Fibroblast of the conjunctiva (primary cell): ENCODE measurements at places on chromosomes 3 and 15.

GRCh38 chr3:146449076-146449475, 20.3 kb downstream of the PLSCR2 start:
- no peak for DNase-seq

- no peak for DNase-seq
Measured at GRCh38 chr3:195070336-195070735, 200.6 kb downstream of the XXYLT1 start.

DNA sequence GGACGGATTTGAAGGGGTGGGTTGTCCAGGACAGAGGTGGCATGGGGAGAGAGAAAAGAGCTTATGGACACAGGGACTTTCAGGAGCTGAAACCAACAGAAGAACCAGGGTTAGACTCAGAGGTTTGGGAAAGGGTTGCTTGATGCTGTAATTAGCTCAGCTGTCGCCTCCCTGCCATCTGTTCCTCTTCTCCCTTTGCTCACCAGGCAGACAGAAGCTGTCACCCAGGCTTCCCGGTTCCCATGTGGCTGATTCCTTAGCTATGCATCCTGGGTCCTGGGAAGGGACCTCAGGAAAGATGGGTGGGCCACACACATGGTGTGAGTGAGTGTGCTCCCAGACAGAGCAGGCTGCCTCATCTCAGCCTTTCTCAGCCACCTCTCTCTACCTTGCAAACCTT, 14.1 kb downstream of the PTPN23 start:
- no peak for DNase-seq

DNA sequence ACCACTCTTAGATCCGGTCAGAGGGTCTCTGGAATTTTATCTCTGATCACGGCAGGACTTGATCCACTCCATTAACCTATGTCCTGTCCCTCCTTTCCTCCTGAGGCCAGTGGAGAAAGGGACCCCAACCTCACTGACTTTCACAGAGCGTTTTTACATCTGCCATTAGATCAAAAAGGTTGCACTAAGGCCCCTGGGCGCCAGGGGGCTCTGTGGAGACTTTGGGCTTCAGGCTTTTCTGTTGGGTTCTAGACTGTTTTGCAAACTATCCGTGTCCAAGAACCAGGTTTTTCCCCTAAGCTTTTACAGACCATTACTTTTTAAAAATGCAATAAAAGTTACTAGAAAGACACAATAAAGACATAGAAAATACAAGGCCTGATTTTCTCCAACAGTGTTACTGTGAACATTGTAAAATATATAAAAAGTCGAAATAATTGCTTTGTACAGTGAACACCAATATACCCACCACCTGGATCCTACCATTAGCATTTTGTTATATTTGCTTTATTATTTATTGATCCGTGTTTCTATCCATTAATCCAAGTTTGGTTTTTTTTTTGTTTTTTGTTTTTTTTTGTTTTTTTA, 159.7 kb downstream of the POLR2M start:
- DNase-seq = peak; percentile 8

GRCh38 chr15:70292076-70292760, 194.5 kb upstream of the TLE3 start:
- no peak for DNase-seq

- DNase-seq = no peak
Measured at GRCh38 chr3:17642474-17642873, 100.0 kb downstream of the TBC1D5 start.

GRCh38 chr15:80251428-80252120, 439 bp downstream of the CTXND1 start:
- no peak for DNase-seq

GRCh38 chr15:92906020-92906419, 5.9 kb downstream of the CHD2 start:
- no peak for DNase-seq
